Activated CD4-positive, CD25-positive, alpha-beta regulatory T cell treated with anti-CD3 and anti-CD28 coated beads, Interleukin-2, amount 50 U/mL, for 16 hours (primary cell): ENCODE measurements at places on chromosomes 5 and 9.

GRCh38 chr5:76224898-76225297 lies 141.7 kb downstream of the SV2C start:
- no peak for DNase-seq

DNA sequence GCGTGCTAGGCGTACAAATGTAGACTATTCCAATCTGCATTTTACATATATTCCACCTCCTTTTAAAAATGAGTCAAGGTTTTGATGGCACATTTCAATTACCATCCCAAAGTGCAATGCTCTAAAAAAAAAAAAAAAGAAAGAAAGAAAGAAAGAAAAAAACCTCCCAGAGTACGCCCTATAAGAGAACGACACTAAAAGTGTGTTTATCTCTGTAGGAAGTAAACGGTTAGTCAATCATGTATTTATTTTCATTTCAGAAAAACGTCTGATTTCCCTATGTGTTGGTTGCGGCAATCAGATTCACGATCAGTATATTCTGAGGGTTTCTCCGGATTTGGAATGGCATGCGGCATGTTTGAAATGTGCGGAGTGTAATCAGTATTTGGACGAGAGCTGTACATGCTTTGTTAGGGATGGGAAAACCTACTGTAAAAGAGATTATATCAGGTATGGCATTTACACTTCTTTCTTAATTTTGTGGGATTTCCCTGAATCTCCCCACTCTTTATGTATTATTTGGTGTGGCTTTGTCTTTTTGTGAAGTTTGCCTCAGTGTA lies 1.1 kb downstream of the ISL1 start:
- no peak for DNase-seq

DNA sequence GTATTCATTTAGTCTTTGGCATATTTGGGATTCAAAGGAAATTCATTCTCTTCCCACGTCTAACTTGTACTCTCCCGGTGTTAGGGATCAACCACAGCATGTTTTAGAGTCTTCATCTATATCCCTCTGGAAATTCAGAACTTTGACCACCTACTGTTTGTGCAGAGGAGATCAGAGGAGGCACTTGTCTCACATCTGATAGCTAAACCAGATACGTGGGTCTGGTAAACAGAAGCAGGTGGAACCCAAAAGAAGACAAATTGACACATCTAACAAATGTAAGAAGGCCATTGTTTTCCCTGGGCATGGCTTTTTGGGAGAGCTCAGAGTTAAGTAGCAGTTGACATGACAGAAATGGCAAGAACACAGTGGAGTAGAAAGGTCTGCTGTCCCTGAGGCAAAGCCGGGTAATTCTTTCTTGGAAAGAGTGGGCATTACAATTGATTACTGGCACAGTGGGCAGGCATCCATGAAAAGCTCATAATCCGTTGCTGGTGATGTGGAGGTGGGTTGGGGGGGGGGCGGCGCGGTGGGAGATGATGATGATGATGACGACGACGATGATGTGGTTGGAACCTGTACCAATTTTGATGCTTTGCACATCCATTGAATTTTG lies 27.5 kb downstream of the PIP5K1B start:
- no peak for DNase-seq

GRCh38 chr5:151659001-151659754 lies 27.5 kb downstream of the SPARC start:
- peak; percentile 43 for DNase-seq

DNA sequence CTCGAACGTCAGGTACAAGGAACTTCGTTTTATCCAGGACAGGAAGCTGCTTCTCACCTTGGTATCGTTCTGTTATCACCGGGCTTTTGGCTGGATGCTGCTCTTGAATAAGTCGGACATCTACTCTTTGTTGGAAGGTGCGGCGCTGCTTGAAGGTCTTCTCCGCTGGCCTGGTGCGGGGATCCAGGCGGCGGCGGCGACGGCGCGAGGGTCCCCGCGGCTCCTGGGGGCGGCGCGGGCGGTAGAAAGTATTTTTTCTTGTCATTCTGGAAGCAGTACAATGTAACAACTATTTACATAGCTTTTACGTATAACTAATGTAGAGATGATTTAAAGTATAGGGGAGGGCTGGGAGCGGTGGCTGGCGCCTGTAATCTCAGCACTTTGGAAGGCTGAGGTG lies 52.3 kb downstream of the ACER2 start:
- no peak for DNase-seq

DNA sequence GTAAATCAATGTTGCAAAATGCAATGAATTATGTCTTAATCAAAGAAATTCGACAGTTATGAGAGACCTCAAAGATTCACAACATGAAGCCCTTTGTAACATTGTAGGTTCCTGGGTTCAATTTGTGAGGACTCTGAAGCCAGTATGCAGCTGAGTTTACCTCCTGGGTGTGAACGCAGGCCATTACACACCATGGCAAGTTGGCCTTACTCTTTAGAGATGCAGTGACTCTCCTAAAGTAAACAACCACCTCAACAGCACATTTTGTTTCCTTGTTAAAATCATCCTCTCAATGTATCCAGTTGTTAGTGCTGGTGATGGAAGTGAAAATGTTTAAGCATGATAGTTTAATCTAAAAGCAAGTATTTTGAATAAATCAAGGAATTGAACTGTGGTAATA lies 73.8 kb downstream of the JAKMIP2 start:
- DNase-seq = no peak

- DNase-seq = no peak
These were observed 210.2 kb downstream of the ICE1 start for GRCh38 chr5:5632678-5633077.

DNA sequence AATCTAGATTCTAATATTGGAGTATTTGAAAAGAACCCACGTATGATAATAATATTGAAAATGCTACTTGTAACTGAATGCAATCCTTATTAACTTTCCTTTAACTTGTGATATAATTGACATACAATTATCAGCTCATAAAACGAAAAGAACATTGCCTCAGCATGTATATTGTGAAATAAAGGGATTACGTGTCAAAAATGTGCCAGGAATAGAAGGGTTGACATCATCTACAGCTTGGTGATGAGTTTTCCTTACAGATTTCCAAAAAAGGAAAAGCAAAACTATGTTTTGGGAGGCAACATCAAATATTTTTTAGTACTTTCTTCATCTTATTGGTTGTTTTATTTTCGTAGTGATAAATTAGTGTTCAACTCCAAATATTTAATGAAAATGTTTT lies 266.0 kb upstream of the PTGER4 start:
- DNase-seq = no peak

- no peak for DNase-seq
These were observed 8.8 kb upstream of the GLIPR2 start for GRCh38 chr9:36127652-36128244.

DNA sequence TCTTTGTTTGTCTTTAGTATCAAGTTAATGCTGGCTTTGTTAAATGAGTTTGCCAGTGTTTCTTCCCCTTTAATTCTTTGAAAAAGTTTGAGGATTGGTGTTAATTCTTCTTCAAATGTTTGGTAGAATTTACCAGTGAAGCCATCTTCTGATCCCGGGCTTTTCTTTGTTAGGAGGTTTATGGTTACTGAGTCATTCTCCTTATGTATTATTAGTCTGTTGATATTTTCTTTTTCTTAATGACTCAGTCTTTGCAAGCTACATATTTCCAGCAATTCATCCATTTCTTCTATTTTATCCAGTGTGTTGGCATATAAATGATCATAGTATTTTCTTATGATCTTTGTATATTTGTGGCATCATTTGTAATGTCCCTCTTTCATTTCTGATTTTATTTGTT lies 74.5 kb upstream of the SPINK5 start:
- no peak for DNase-seq

GRCh38 chr9:36542355-36542754 lies 30.3 kb upstream of the MELK start:
- no peak for DNase-seq

GRCh38 chr9:72635197-72635596 lies 113.8 kb downstream of the TMC1 start:
- DNase-seq = no peak

GRCh38 chr5:39040875-39041274 lies 33.3 kb downstream of the RICTOR start:
- no peak for DNase-seq

DNA sequence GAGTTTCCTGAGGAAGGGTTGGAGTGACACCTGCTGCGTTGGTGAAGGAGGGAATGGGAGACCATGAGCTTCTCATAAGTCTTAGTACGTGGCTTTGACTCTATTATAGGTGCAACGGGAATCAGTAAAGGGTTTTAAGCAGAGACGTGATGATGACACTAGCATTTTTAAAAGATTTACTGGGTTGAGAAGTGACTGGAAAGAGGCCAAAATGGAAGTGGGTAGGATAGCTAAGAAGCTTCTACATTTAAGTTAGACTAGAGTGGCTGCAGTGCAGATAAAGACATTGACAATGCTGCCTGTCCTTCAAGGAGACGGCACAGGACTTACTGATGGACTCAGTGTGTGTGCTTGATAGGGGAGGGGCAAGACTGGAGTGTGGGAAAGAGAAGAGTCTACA lies 6.2 kb downstream of the GAPT start:
- no peak for DNase-seq

DNA sequence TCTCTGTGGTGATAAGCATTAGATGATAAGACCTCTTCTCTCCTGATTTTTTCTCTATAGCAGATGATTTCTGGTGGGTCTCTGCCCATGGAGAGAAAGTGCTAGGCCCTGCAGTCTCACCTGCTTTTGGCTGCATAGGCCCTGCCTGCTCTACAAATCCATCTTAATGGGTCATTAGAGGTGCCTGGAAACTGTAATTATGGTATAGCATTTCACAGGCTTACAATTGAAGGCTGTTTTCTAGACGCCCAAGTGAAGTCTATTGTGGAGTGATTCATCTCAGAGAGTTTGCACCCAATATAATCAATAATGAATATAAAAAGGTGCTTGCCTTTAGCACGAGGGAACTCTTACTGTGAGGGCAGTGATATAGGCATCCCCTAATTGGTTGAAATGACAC lies 33.8 kb downstream of the NEUROG1 start:
- DNase-seq = no peak

DNA sequence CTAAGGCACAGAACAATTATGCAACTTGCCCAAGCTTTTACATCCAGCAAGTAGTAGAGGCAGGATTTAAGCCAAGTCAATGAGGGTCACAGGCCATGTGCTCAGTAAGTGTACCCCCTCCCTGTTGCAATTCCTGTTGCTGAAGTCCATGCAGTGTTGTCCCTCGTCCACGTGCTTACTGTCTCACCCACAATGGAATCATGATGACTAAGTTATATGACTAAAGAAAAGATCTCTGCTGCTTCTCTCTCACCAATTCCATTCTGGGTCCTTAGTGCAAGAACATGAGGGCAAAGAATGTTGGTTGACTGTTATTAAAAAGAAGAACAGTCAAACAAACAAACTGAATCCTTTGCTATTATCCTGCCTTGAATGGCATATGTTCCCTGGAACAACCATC lies 233.6 kb upstream of the SLC24A2 start:
- no peak for DNase-seq

DNA sequence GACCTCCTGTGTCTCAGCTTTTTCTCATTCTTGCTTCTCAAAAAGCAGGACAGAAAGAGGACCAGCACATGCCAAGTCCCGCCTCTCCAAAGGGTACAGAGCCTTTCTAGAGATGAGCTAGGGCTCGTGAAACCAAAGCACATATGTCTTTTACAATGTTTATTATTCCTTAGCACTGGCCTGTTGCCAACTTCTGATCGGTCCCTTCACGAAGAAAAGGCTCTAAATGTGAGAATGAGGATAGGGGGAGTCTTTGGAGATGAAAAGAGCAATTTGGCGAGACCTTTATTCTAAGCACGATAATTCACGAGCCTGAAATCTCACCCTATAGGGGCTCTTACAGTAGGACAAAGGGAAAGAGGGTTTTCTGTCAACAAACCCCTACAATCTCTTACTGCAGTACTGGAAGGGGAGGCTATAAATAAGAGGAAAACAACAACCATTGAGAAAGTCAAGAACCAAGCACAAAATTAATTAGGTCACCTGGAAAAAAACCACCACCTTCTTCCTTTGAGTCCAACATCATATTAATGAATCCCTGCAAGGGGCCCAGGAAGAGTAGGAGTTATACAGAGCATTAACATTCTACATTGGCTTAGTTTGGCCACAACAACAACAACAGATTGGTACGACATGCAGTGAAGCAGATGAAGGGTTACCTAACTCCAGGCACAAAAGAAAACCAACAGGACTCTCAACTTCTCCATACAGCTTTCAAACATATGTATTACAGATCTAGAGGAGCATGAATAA lies 309.5 kb downstream of the PDE4D start:
- DNase-seq = no peak

DNA sequence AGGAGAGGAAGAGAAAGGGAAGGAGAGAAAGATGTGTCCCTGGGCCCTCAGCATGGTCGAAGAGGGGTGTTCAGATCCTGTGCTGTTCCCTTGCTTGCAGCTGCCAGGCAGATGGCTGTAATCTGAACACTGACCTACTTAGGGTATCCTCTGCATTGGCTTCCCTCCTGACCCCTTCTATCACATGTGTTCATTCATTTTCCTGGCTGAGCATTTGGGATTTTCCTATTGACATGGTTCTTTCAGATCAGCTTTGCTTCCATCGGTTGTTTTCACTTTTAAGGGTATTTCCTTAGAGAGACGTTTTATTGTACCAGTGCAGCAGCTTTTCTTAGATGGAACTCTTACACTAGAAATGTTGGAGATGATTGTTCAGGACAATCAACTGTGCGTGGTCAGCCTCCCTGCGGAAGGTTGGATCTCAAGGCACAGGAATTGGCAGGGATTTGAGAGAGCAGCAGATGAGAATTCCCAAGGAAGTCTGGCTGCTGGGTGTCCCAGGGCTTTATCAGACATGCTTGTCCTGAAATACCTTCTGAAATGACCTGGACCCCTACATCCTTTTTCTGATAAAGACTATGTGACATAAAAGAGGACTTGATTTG lies 26.0 kb downstream of the ACTBL2 start:
- no peak for DNase-seq

DNA sequence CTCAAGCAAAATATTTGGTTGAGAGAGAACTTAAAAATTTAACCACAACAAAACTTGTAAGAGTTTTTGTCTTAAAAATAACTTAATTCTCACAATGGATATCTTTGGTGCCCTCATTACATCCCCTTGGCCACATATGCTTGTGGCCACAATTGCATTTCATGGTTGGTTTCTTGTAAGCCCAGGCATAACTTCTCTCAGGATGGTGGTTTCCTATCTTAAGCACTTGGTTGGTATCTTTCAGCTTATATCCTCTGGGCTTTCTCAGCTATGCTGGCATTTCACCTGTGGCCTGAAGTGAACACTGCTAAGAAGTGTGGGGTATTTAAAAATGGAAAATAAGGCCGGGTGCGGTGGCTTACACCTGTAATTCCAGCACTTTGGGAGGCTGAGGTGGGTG lies 212.4 kb upstream of the MEF2C start:
- no peak for DNase-seq

DNA sequence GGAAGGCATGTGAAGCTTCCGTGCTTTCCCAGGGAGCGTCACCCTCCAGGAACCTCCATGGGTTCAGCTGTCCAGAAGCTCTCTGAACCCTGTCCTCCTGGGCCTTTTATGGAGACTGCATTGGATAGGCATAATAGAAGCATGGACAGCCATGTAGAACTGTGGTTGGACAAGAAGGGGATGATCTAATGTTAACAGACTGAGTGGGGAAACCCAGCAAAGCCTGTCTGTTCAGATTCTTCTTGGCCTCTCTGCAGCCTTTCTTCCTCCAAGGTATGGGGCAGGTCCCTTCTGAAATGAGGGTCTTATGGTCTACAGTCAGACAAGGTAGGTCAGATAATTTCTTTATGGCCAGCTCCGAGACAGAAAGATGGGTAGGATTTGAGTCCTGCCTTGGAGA lies 59.1 kb upstream of the CTNNA1 start:
- DNase-seq = no peak

- DNase-seq = no peak
These were observed 5.9 kb upstream of the MELK start for GRCh38 chr9:36566813-36567221.

GRCh38 chr9:35646153-35646532 lies 4.6 kb downstream of the SIT1 start:
- no peak for DNase-seq

- DNase-seq = no peak
These were observed 13.3 kb upstream of the RNF130 start for GRCh38 chr5:180084638-180085561.
